ENCODE measurements at places on chromosomes 7 and 10. TPM values are rescaled to one million over a fixed set of nuclear protein-coding genes. Genes with fewer than 3 reads are reported as not detected.

Gene ELFN1
- total RNA-seq, result 1.2 TPM

Gene UFSP1
- total RNA-seq, result 5.3 TPM

Gene TUBB8
- total RNA-seq, result not detected

Gene FAM25A
- total RNA-seq, result not detected

Gene CAV1
- 1,559 TPM for total RNA-seq

Gene FAM25C
- not detected for total RNA-seq

Gene POLR2J3
- total RNA-seq, result 26.5 TPM

Gene SEMA3A
- 47.7 TPM for total RNA-seq

Gene HUS1
- total RNA-seq, result 19.8 TPM

Gene IL6
- total RNA-seq, result 16.7 TPM

Gene AKR1C8
- not detected for total RNA-seq

Gene CALML3
- not detected for total RNA-seq

Gene EPHB4
- 281 TPM for total RNA-seq

Gene TMEM176A
- not detected for total RNA-seq

Gene ZNF438
- 5.0 TPM for total RNA-seq

Gene DDC
- total RNA-seq, result not detected

Gene CRPPA
- 0.85 TPM for total RNA-seq

Gene GSTO2
- total RNA-seq, result 0.66 TPM

Gene PDE1C
- 0.38 TPM for total RNA-seq

Gene ERVW-1
- not detected for total RNA-seq

Gene PLA2G12B
- not detected for total RNA-seq

Gene FBXO24
- 0.09 TPM for total RNA-seq

Gene HELLS
- total RNA-seq, result 33.9 TPM

Gene TPST1
- 27.3 TPM for total RNA-seq

Gene GTF2IRD2
- total RNA-seq, result 4.8 TPM

Gene EVX1
- not detected for total RNA-seq

Gene ADRB1
- not detected for total RNA-seq

Gene PNLIPRP2
- not detected for total RNA-seq

Gene LRRN3
- not detected for total RNA-seq

Gene ANKRD61
- 0.09 TPM for total RNA-seq

Gene TAS2R4
- total RNA-seq, result 0.90 TPM

Data from endothelial cell of coronary artery (primary cell).